ENCODE measurements at places on chromosomes 2 and 18.
A peak's percentile ranks its signal among the peaks of the same experiment; 100 is the strongest.

- no peak for DNase-seq
These were observed 140.6 kb downstream of the CCDC148 start for GRCh38 chr2:158315803-158316414.

GRCh38 chr2:168247341-168248261, at the start of gene STK39:
Gene STK39 (minus strand): TSS chr2:168247595. CDS start chr2:168247435, 160 bp downstream.
- peak; percentile 65 for DNase-seq

GRCh38 chr2:172455121-172455515, 27.7 kb downstream of the ITGA6 start:
- no peak for DNase-seq

GRCh38 chr2:223998948-223999347, 40.1 kb downstream of the SERPINE2 start:
- no peak for DNase-seq

GRCh38 chr2:230225486-230225885, at the start of gene SP140:
Gene SP140 (plus strand): TSS chr2:230225736. CDS start chr2:230225845, 109 bp downstream.
- peak; percentile 70 for DNase-seq

DNA sequence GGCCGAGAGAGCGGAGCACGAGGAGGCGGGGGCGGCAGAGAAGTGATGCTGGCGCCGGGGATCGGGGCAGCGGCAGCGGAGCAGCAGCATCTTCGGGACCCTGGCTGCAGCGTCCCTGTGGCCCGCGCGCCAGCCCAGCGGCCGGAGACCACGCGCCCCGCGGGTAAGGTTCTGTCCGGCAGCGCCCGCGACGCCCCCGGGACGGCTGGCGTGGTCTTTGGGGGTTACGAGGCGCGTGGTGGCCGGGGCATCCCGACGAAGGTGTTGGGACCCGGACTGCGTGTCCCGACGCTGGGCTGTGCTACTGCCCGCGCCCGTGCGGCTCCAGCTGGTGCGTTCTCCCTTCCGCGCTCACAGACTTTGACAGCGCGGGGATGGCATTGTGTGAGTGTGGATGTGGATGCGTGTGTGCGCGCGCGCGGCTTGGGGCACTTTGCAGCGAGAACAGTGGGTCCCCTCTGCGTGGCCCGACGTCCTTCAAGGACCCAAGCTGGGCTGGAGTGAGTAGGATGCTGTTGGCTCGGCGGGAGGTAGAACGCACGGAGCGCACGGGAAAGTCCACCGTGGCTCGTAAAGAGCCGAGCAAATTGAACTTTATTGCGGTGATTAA, 405.0 kb downstream of the XIRP2 start:
- no peak for DNase-seq

DNA sequence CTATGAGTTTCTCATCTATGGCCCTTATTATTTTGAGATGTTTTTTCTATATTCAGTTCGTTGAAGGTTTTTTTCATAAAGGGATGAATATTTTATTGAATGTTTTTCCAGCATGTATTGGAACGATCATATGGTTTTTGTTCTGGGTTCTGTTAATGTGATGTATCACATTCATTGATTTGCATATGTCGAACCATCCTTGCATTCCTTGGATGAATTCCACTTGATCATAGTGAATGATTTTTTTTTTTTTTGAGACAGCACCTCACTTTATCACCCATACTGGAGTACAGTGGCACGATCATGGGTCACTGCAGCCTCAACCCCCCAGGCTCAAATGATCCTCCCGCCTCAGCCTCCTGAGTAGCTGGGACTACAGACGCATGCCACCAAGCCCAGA, 5.5 kb upstream of the NEMP2 start:
- DNase-seq: no peak

DNA sequence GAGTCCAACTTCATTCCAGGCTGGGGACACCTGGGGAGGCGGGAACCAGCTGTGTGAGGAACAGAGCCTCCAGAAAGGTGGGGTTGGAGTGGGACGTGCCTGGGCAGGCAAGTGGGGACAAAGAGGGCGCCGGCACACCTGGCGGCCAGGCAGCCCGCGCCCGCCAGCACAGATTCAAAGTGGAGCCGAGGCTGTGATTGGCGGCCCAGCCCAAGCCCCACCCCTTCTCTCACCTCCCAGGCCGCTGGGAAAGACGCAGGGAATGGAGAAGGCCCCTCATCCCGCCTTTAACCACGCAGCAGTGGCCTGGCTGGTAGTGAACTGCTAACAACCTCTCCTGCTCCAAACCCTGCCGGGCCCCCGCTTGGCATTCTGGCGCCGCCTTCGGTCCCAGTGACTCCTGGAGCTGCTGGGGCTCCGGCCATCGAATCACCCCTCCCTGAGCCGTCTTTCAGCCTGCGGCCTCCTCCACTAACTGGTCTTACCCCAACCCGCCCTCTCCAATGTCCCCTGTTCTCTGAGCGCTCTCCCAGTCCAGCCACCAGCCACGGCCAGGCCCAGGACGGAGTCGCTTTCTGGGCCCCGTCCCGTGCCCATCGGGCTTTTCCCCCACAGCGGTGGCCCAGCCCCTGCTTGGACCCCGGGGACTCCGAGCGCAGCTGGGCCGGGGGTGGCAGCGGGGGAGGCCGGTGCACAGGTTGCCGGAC, 27.9 kb upstream of the PTMA start:
- DNase-seq: no peak

GRCh38 chr2:43083710-43084698, 142.4 kb downstream of the ZFP36L2 start:
- no peak for DNase-seq

- DNase-seq: no peak
These were observed 15.3 kb downstream of the SNORC start for GRCh38 chr2:232885264-232885961.

DNA sequence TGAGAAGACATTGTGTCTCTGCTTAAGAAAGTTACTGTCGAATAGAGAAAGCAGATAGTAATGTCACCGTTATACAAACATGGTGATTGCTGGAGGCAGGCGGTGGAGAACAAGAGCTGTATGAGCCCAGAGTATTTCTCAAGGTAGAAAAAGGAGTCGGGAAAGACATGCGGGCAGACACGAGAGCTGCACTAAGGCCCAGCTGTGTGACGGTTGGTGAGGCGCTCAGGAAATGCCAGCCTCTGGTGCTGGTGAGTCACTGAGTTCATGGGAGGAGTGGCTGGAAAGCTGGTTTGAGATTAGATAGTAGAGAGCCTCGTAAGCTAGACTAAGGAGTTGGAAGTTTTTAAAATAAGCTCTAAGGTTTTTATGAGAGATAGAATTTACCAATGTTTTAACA, 390.9 kb upstream of the TRIB2 start:
- no peak for DNase-seq

DNA sequence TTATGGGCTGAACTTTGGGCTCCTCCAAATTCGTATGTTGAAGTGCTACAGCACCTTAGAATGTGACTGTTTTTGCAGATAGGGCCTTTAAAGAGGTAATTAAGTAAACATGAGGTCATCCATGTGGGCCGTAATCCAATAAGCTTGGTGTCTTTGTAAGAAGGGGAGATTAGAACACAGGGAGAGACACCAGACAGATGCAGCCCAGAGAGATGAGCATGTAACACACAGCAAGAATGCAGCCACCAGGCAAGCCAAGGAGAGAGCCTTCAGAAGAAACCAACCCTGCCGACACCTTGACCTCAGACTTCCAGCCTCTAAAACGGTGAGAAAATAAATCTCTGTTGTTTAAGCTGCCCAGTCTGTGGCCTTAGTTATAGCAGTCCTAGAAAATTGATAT, 74.3 kb downstream of the HRH4 start:
- DNase-seq: no peak

DNA sequence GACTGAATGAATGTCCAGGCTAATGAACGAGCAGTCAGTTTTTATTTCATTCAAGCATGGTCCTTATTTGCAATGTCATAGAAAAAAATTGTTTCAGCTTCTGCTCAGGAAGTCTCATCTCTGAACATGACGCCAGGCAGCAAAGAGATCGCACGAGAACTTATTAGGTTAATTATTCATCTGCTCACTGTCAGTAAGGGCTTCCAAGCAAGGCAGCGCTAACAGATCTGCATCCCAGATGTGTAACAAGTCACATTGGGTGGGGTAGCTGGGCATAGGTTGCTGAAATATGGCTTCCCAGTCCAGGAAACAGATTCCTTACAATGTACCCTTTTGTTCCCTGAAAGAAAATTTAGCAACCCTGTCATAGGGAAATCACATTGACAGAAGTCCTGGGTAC, 63.5 kb downstream of the ANKRD44 start:
- DNase-seq: no peak

- DNase-seq: no peak
These were observed 61.4 kb downstream of the WDR75 start for GRCh38 chr2:189502714-189503113.

DNA sequence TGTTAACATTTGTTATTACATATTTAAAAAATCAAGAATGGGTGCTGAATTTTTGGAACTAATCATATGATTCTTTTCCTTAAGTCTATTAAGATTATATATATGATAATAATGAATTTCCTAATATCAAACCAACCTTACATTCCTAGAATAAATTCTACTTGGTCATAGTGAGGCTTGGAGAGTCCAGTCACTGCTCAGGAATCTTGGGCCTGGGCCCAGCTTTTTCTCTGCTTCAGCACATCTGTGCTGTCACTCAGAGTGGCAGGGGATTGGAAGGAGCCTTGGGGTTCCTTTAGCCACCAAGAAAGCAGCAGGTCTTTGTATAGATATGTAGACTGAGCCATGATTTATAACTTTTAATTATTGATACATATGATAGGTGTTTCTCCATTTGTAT, 19.9 kb upstream of the ZAP70 start:
- DNase-seq: no peak

GRCh38 chr2:237983922-237984321, 17.1 kb downstream of the UBE2F start:
- DNase-seq: no peak

DNA sequence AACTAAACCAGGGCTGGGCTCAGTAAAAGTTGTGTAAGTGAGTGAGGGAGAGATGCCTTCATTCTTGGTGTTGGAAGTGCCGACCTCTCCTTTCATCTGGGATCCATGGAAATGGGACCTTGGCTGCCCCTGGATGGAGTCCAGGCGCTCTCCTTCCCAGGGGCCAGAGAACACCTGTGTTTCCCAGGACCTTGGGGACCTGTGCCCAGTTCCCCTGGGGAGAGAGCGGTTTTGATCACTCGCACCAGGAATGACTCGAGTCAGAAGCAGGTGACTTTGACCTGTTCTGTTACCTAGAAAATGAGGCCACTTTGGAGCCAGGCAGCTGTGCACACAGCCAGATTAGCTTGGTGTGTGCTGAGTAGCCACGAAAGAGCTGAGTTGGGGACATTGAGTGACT, 97.3 kb downstream of the SH3BP4 start:
- no peak for DNase-seq

- DNase-seq: no peak
These were observed 99.4 kb upstream of the RASGRP3 start for GRCh38 chr2:33377048-33377447.

DNA sequence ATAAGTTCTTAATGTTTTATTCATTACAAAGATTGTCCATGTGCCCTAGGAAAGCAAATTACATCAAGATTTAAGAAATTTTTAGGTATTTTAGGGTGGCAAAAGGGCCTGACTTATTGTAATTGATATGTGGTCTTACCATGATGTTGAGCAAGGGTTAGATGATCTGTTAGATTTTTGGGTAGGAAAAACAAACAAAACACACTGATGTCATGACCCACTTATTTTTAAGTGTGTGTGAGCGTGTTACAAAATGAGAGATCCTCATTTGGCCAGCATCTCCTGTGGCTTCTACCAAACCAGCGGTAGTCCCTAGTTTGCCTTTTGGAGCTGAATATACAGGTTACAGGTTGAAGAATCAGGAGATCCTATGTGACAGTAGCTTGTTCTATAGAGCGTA, 89.8 kb upstream of the ITGB6 start:
- no peak for DNase-seq

GRCh38 chr2:9273486-9274130, 67.0 kb downstream of the ASAP2 start:
- no peak for DNase-seq

DNA sequence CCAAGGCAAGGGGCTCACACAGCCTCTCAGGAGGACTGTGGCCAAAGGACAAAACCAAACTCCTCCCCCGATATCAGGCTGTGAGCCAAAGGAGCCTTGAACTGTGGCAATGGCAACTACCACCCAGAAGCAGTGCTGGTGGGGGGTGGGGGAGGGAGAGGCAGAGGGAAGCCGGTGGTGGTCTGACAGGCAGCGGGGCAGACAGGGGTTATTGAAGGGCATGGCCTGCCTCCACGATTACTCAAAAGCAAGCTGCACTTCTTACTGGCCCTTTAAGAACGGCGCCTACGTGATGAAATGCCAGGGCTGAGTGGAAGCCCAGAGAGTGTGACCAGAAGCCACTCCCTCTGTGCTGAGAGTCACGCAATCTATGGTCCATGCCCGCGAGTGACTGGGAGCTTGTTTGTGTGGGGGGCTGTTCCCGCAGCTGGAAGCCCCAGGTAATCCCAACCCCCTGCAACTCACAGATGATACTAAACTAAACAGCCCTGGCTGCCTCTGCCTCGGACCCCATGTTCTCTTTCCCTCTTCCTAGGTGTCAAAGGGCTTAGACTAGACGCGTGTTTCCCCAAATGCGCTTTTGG, 128.2 kb upstream of the CXCR4 start:
- no peak for DNase-seq

DNA sequence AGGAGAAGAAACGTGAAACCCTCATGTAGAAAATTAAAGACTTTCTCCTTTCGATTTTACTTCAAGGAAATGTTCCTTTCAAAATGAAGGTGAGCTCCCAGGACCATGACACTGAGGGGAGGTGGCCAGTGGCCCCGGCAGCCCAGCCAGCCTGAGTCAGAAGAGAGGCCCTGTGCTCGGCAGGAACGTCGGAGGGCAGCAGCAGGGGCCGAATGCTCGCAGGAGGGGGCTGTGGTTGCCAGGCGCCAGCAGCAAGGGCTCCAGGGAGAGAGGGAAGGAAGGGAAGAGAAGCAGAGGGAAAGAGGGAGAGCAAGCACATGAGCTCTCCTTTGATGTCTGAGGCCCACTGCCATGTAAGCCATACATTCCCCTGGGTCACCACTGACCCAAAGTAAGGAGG, 73.3 kb upstream of the ACKR3 start:
- DNase-seq: no peak

DNA sequence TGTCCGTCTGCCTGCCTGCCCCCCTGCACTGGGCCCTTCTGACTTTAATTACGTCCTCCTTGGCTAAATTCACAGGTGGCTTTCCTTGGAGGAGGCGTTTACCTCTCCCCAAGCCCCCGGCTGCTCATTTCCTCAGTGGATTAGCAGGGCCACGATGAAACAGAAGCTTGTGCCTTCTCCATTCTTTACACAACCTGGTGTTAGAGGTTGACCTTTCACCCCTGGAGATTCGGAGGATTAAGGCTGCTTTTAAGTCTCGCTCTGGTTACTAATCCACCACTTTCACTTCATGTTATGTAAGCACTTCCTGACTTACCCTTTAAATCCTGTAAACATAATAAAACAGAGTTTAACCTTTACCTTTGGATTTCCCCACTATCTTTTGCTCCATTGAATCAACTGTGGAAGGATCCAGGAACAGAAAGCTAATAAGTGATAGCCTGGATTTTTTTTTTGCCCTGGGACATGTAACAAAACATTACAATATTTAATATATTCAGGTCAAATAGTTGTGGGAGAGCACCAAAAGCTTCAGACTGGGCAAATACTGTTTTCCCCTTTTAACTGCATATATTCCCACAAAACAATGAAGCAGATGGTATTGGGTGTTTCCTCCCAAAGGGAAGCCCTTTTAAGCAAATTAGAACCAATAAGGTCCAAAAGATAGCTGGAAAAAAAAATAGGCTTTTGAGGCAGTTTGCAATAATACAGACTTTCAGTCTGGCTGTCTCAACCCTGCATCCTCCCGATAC, 370.2 kb downstream of the EN1 start:
- no peak for DNase-seq
